Kidney tubule cell (primary cell): ENCODE measurements at places on chromosomes 12 and 14.
A peak's percentile ranks its signal among the peaks of the same experiment; 100 is the strongest.

GRCh38 chr14:94548131-94548998 is 12.9 kb upstream of the SERPINA4 start:
- DNase-seq: no peak

- DNase-seq: peak; percentile 30
These were observed 3.3 kb downstream of the KRT18 start for GRCh38 chr12:52952076-52952801.

DNA sequence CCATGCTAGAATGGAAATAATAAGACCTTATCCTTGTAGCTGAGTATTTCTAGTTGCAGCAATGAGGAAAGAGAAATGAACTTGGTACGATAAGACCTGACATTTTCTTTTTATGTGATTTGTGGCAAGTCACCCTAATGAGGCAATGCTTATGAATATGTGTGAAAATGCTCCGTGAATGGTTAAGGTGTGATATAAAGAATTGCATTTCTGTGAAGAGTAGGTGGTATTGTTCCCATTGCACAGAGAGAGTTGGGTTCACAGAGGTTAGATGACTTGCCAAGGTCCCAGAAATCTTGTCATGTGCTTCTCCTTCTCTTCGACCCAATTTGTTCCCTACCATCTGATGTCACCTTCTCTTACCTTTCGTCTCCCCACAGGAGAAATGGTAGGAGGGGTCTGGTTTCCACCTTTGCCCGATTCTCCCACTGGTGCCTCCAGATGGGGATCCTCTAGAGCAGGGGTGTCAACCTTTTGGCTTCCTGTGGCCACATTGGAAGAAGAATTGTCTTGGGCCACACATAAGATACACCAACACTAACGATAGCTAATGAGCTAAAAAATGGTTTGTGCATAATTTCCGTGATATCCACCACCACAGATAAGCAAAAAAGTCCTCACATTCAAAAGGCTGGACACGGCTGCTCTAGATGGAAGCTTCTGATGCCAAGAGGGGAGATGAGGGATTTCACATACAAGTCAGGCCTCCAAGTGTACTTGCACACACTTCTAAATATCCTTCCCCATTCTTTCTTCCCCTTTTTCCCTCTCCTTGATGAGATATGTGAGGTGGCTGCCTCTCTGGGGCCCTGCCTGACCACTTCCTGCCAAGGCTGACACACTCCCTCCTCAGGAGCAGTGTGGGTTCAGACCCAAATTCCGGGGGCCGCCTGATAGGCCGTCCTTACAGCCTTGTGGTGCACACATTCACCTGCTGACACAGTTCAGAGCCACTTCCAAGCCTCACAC is 96.1 kb downstream of the PLXNC1 start:
- no peak for DNase-seq

DNA sequence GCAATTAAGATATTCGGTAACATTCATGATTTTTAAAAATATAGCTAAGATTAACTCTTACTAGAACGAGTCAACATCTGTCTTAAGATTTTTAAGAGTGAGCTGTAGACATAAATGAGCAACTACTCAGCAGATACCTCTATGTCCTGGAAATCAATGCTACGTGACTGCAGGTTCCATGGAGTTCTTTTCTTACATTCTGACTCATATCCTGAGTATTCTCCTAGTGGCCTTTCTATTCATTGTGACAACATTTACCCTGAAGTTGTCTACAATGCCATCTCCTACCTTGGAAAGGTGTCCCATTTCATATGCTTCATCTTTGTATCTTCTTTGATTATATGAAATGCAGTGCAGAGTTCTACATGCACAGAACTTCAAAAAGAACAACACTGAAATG is 59.9 kb downstream of the PKP2 start:
- DNase-seq: peak; percentile 49

GRCh38 chr12:106227641-106228319 is 20.0 kb downstream of the CKAP4 start:
- peak; percentile 43 for DNase-seq

DNA sequence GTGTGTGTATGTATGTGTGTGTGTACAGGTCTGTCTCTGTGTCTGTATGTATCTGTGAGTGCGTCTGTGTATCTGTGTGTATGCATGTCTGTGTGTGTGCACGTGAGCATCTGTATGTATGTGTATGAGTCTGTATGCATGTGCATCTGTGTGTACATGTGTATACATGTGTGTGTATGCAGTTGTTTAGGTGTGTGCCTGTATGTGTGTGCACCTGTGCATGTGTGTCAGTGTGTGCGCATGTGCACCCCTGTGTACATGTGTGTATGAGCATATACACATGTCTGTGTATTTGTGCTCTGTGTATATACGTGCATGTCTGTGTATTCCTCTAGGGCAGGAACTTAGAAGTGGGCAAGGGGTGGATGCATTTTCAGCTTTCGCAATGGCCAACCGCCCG is 116.0 kb downstream of the TMEM132C start:
- no peak for DNase-seq

- no peak for DNase-seq
These were observed 187.1 kb upstream of the HMGA2 start for GRCh38 chr12:65637150-65637549.

GRCh38 chr12:112939761-112940381 is 1.6 kb downstream of the OAS3 start:
- DNase-seq: no peak

DNA sequence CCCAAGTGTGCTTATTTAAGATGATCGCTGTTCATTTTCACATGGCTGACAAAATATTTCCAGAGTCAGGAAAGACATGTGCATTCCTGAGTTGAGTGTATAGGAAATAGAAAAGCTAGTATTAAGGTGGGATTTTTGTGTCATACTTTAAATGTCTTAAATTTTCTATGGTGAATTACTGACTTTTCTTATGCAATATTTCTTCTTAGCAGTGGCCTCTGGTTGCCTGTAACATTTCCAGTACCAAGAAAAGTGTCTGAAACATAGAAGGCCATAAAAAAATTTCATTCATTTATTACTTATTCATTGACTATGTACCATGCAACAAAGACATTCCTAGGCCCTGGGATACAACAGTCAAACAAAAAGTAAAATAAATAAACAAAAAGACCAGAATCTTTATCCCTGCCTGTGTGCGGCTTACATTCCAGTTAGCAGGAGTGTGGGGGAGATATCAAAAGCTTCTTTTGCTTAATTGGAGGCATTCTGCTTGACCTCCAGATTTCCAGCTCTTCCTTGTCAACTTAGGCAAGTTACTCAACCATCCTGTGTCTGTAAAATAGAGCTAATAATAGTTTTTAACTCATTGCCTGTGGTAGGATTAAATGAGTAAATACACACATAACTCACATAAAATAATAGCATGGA is 216.3 kb upstream of the FLRT2 start:
- no peak for DNase-seq

DNA sequence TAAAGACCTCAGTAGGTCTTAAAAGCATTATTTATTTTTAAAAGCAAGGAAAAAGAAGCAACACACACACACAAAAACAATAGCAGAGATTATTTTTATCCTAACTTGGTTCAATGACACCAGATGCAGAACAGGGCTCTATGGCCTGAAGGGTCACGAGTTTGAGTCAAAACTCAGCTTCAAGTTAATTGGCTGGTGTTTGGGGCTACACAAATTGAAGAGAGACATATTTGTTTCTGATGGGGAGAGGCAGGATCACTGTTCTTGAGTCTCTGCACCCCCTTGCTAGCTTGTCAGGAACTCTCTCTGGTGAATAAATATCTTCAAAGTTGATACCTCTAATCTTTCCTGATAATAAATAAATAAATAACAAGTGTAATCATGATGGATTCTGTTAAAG is 466.1 kb downstream of the PRKD1 start:
- no peak for DNase-seq

DNA sequence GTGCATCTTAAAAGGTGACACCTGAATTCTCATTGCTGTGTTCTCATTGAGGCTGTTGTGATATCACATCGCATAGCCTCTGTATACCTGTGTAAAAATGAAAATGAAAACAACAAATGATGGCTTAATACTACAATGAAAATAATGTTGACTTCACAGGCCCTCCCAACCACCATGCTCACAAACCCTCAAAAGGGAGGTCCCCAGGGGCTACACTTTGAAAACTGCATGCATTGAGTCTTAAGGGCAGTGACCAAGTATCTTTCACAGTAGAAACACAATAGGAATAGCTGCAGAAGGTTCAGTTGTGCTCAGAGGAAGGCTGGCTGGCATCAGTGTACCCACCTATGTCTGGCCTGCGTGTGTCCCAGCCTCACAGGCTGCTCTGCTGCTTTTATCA is 27.6 kb upstream of the KCNK13 start:
- DNase-seq: no peak

DNA sequence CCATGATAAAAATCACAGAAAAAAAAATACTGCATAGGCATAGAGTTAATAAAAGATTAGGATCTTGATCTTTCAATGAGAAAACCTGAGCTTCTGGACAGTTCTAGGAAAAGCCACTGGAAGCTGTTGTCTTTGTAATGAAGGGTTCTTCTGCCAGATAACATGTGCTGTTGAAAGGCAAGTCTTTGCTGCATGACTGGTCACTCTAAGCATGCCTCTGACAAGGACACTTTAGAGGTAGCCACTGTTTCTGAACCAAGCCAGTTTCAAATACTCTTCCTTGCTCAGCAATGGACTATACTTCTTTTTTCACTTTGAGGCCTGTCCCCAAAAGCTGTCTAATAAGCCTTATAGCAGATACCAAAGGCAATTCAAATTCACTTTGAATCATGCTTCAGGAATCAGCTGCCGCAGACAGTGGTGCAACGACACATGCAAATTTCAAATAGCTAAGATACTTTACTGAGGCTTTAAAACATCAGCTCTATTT is 70.2 kb downstream of the BTG1 start:
- peak; percentile 78 for DNase-seq

DNA sequence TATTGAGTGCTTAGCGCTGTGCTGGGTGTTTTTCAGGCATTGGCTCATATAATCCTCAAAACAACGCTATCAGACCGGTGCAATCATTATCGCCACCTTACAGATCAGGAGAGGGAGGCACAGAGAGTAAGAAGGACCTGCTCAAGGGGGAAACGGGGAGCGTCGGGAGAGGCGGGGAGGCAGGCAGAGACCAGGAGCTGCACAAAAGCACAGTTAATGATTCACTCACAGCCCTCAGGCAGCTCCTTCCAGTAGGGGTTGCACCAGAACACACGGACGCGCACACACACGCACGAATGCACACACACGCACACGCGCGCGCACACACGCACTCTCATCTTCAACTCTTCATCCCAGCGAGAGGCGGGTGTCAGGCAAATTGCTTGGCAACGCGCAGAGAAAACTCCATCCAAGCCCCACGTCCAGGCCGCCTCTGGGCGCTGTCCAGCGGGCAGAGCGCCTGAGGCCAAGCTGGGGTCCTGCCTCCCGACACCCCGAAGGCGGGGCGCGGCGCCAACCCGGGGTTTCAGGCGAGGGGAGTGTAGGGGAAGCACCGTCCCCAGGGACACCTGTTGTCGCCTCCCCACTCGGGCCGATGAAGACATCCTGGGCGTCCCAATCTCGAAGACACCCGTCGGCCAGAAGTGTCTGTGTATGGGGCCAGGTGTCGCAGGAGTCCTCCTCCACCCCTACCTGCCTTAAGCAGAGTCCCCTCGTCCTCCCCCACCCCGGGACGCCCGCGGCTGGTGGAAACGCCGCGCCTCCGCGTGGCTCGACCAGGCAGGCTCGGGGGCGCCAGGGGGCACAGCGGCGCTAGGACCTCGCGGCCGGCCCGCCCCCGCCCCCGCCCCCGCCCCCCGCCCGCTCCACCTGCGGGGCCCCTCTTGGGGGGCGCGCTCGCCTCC is 35.5 kb upstream of the STON2 start:
- DNase-seq: peak; percentile 68

DNA sequence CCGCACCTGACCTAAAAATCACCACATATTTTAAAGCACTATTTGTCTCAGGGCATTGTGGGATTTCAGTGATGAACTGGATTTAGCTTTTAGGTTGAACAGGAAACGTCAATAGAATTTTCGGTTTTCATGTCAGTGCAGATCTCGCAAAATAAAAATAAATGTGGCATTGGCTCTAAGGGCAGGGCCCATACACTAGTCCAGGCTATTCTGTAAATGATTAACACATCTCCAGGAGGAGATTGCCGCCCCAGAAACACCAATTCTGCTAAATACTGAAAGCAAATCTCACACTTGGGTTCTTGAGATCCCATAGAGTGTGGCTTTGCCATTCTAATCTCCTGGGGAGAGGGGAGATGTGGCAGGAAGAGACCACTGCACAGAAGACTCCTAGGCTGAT is 1494.0 kb upstream of the TMEM132C start:
- peak; percentile 13 for DNase-seq

DNA sequence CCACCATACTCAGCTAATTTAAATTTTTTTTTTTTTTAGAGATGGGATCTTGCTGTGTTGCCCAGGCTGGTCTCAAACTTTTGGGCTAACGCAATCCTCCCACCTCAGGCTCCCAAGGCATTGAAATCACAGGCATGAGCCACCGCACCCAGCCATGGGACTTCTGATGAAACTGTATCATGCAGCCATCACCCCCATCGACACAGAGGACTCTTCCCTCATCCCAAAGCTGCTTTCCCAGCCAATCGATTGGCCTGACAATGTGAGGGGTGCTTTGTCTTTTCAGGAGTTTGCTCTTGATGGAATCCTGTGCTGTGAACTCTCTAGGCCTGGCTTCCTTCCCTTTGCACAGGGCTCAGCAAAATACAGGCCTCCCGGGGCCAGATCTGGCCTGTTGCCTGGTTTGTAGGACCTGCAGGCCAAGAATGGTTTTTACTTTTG is 59.6 kb upstream of the NCOR2 start:
- DNase-seq: no peak

GRCh38 chr12:2397356-2398045 is 344.7 kb downstream of the CACNA1C start:
- no peak for DNase-seq

DNA sequence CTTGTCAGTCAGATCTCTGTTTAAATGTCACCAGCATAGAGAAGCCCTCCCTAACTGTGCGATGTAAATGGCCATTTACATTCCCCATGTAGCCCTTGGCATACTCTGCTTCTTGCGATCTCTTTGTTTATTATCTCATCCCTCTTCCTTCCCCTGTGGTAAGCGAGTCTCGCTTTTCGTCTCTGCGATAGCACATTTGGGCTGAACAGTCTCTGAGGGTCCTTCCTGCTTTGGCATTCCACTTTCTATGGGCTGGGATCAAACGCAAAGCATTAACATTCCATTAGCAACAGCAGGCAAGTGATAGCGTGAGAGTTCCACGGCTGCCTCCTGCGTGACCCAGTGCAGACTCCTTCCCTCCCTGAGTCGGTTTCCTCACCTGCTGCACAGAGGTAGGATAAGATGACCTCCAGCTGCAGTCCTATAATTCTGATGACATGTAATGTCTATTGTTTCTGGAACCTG is 61.4 kb upstream of the TUNAR start:
- no peak for DNase-seq

DNA sequence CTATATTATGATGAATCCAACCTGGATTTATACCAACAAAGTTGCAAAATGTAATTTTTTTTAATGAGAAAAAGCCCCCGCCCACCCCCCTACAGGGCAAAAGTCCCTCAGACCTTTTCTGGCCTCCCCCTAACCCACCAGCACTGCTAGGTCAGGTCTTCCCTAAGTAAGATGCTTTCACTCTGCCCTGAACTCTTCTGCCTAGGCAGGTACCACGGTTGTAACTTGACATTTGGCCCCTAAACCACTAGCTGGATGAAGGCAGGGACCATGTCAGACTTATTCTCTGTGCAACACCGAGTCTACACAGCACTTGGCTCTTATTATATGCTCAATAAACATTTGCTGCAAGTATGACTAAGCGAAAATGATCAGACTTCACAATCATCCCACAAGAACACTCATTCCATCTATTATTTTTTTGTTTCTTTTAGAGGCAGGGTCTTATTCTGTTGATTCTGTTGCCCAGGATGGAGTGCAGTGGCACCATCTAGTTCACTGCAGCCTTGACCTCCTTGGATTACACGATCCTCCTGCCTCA is 63.2 kb downstream of the SPRING1 start:
- DNase-seq: no peak

- no peak for DNase-seq
These were observed 8.9 kb downstream of the CLMN start for GRCh38 chr14:95310635-95311380.
